CD4-positive, alpha-beta T cell treated with Interleukin-15 for 4 hours (primary cell): ENCODE measurements at places on chromosomes 12 and 14.

DNA sequence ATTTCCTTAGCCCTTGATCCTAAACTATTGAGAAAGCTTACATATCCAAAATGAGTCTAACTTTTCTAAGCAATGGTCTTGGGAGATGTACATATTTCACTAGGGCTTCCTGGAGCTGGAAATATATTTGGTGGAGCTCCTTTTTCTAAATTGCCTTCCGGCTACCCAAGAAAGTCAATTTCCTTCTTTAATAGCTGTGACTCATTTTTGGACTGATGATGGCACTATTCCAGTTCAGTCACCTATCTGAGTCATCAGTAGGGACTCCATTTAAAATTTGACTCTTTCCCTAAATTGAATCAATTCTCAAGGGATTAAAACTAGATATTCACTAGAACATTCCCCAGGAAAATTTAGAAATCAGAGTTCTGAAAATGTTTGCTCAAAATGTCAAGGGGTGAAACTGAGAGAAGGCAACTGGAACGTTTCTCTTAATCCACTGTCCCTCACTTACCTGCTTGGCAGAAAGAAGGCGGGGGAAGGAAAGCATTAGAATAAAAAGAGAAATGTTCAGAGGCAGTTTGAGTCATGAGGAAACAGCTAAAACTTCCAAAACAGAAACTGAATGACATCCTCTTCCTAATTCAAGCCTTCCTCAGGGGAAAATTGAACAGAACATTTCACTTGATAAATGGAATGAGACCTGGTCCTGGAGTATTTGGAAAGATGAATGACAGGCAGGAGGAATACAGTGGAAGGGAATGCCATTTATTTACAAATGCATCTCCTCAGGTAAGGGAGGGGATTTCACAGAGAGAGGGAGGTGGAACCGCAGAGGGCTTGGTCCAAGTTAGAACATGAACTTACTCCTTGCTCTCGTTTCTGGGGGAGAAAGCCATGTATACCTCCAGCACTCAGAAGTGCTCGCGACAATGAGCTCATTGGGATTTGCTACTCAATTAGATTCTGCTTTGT is 91.2 kb downstream of the RGS6 start:
- DNase-seq: no peak

DNA sequence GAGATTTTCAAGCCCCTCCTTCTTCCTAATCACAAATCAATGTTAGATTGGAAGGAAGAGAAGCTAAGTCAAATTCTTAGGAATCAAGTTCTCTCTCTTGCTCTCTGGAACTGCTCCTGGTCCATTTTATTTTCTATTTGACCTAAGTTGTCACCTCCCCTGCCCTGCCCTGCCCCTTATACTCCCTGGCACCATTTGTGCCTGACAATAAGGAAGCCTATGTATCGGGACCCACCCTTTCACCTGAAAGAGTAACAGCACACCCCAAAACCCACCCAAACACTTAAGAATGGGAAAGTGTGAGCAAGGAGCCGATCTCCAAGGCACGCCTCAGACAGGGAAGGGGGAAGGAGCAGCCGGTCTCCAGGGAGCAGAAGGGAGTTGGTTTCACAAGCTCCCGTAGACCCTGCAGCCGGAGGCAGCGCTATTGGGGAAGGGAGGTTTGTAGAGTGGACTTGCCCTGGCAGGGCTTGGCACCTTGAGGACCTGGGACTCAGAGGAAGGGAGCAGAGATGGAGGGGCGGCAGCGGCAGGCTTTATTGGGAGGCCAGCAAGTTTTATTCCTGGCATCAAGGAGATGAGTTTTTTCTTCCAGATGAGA is 1.6 kb downstream of the LRRC74A start:
- DNase-seq: no peak

DNA sequence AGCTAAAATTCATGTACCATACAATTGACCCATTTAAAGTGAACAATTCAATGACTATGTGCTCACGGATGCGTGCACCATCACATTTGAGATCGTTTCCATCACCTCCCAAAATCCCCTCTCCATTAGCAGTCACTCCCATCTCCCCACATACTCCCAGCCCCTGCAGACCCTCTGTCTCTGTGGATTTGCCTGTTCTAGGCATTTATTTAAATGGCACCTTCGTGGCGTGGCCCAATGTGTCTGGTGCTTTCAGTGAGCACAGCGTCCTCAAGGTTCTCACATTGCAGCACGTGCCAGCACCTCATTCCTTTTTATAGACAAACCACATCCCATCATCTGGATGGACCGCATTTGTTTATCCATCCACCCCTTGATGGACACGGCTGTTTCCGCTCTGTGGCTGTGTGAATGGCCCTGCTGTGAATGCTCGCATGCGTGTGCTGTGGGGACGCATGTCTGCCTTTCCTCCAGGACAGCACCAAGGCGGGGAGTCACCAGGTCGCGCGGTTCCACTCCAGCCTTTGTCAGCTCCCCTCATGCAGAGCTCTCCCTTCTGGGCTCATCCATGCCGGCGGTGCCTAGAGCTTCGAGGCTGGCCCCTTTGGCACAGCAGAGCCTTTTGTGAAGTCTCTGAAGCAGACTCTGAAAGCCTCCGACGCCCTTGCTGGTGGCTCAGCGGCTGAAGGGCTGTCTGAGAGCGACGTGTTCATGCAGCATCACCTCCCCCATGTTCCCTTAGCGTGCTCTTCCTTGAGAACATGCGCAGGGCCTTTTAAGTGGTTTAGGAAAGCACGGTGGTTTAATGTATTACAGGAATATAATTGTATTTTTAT is 184.4 kb downstream of the KIF26A start:
- DNase-seq: no peak

GRCh38 chr14:89977668-89978067 is 21.9 kb downstream of the TDP1 start:
- no peak for DNase-seq

GRCh38 chr12:52010692-52011601 is 4.2 kb downstream of the TAMALIN start:
- DNase-seq: no peak

GRCh38 chr14:71665781-71666180 is 266.4 kb upstream of the RGS6 start:
- no peak for DNase-seq
